Endodermal cell (in vitro differentiated cells): ENCODE measurements at places on chromosomes 16 and 17.

DNA sequence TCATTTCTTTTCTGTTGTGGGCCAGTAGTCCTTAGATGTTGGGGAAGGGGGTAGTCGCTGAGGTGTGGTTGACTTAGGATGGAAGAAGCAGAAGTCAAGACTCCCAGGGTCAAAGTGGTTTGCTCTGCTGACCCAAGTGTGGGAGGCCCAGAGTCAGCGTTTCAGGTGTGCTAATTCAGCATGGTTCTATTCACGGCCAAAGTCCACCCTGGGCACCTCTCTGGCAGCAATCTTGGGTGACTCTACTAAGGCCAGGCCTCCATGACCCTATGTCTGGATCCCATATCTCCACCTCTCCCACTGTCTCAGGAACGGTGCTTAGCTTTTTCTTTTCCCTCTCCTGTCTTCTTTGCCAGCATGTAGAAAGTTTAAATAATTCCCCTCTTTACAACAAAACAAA, 32.9 kb downstream of the MAPT start:
- no peak for DNase-seq
- no peaks in the 10 kb centered on the region for H3K36me3 ChIP-seq
- H3K4me3 ChIP-seq, result no peak overlapping the region
- H3K4me1 ChIP-seq, result no peaks in the 10 kb centered on the region
- peaks cover 6% of the 10 kb centered on the region for H3K27me3 ChIP-seq

GRCh38 chr17:31443386-31443785, 51.9 kb downstream of the RAB11FIP4 start:
- H3K36me3 ChIP-seq, result no peaks in the 10 kb centered on the region
- H3K27me3 ChIP-seq, result no peaks in the 10 kb centered on the region
- DNase-seq, result no peak
- no peak overlapping the region for H3K27ac ChIP-seq
- no peaks in the 10 kb centered on the region for H3K4me1 ChIP-seq

- H3K36me3 ChIP-seq, result peaks cover 29% of the 10 kb centered on the region
- H3K27me3 ChIP-seq, result no peaks in the 10 kb centered on the region
- peak overlapping the region; percentile 92 for H3K27ac ChIP-seq
Observed at GRCh38 chr17:75778861-75779249, 5.8 kb upstream of the UNK start.

DNA sequence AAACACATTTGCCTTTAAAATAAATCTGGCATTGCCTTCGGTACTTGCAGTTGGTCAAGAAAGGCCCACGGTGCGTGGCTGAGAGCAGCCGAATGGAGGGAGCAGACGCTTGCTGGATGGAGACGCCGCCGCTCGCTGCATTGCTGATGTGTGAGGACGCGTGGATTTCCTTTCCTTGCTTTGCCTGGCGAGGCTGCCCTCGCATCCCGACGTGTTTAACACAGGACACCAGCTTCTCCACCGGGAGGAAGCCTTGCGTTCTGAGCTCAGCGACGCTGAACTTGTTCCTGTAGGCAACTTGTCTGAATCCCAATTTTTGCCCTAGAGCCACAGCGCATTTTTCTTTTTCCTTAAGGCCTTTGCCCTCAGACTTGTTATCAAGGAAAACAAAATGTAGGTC, 45.8 kb downstream of the COX4I1 start:
- H3K4me3 ChIP-seq, result no peak overlapping the region
- no peaks in the 10 kb centered on the region for H3K4me1 ChIP-seq
- no peaks in the 10 kb centered on the region for H3K27me3 ChIP-seq
- no peaks in the 10 kb centered on the region for H3K36me3 ChIP-seq
- DNase-seq, result no peak
- H3K27ac ChIP-seq, result no peak overlapping the region

DNA sequence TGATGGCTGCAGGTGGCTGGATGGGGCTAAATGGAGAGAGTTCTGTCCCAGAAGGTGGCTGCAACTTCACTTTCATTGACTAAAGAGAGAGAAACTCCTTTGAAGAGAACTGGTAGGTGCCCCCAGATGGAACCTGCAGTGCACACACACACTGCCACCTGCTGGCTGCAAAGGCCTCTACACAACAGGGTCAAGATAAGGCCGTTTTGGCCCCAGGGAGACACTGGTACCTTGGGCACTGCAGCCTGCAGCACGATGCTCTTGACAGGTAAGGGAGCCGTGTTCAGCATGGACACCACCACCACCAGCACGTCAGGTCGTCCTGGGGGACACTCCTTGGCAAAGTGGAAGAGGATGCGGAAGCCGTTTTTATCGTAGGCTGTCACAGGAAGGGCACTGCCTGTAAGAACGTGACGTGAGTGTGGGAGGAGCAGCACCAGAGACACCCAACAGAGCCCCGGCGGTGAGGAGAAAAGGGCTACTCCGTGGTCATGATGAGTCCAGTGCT, 22.7 kb downstream of the GGA3 start:
- H3K4me1 ChIP-seq, result peaks cover 3% of the 10 kb centered on the region
- H3K27me3 ChIP-seq, result no peaks in the 10 kb centered on the region
- DNase-seq, result peak; percentile 92

GRCh38 chr16:64982581-64982980, 139.3 kb downstream of the CDH11 start:
- H3K27ac ChIP-seq, result no peak overlapping the region
- DNase-seq, result no peak
- no peak overlapping the region for H3K4me3 ChIP-seq
- no peaks in the 10 kb centered on the region for H3K36me3 ChIP-seq

GRCh38 chr16:30753596-30753995, 5.4 kb downstream of the PHKG2 start:
- H3K4me1 ChIP-seq, result no peaks in the 10 kb centered on the region
- H3K27me3 ChIP-seq, result no peaks in the 10 kb centered on the region
- H3K4me3 ChIP-seq, result no peak overlapping the region

- peaks cover 11% of the 10 kb centered on the region for H3K4me1 ChIP-seq
- no peak overlapping the region for H3K27ac ChIP-seq
- no peaks in the 10 kb centered on the region for H3K27me3 ChIP-seq
- H3K4me3 ChIP-seq, result no peak overlapping the region
- H3K36me3 ChIP-seq, result peaks cover 19% of the 10 kb centered on the region
- peak; percentile 68 for DNase-seq
Observed at GRCh38 chr16:31453255-31454204, 5.8 kb upstream of the ARMC5 start.

GRCh38 chr16:55421226-55421625, 57.8 kb upstream of the MMP2 start:
- H3K4me1 ChIP-seq, result no peaks in the 10 kb centered on the region
- H3K4me3 ChIP-seq, result no peak overlapping the region
- no peaks in the 10 kb centered on the region for H3K36me3 ChIP-seq
- peaks cover 15% of the 10 kb centered on the region for H3K27me3 ChIP-seq
- no peak for DNase-seq
- no peak overlapping the region for H3K27ac ChIP-seq

DNA sequence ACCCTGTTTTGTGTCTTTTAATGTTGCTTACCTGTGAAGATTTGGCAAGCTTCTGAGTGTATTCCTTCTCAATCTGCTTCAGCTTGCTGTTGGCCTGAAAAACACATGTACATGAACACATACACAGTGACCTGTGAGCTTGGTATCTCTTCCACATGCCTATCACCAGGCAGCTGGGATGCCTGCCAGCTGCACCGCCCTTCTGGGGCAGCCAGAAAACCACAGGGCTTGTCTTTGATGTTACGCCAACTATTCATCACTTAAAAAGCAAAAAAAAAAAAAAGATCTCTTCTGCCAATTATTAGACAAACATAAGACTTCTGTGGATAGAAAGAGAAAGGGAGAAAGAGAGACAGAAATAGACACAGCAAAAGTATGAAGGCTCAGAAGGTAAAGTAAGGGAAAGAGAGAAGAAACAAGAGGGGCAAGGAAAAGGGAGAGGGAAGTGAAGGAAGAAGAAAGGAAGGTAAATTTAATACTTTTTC, 189.2 kb upstream of the AXIN2 start:
- H3K4me3 ChIP-seq, result no peak overlapping the region
- H3K27ac ChIP-seq, result no peak overlapping the region
- DNase-seq, result no peak
- H3K4me1 ChIP-seq, result no peaks in the 10 kb centered on the region

DNA sequence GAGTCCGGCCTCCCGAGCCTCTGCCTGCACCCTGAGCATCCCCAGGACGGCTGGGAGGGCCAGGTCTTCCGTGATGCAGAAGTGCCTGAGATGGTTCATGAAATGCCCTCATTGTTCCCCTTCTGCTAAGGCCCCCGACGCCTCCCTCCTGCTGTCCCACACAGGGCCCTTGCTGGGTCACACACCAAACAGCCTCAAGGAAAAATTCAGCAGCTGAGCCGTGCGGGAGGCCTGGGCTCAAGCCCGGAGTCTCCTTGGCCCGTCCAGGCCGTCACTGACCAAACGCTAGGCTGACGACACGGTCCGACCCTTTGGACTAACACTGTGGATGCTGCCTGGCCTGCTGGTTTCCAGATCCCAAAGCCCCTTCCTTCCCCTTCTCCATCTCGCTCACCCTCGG, 90.2 kb downstream of the RTN4RL1 start:
- H3K27ac ChIP-seq, result no peak overlapping the region
- H3K4me1 ChIP-seq, result peaks cover 3% of the 10 kb centered on the region
- H3K36me3 ChIP-seq, result no peaks in the 10 kb centered on the region
- no peak overlapping the region for H3K4me3 ChIP-seq

GRCh38 chr16:30151091-30151490, 28.1 kb upstream of the MAPK3 start:
- no peaks in the 10 kb centered on the region for H3K4me1 ChIP-seq
- H3K36me3 ChIP-seq, result no peaks in the 10 kb centered on the region
- DNase-seq, result no peak
- no peak overlapping the region for H3K27ac ChIP-seq
- no peak overlapping the region for H3K4me3 ChIP-seq

- no peak overlapping the region for H3K27ac ChIP-seq
- H3K36me3 ChIP-seq, result peaks cover 96% of the 10 kb centered on the region
- H3K27me3 ChIP-seq, result no peaks in the 10 kb centered on the region
Observed at GRCh38 chr16:58588406-58588805, 41.2 kb downstream of the CNOT1 start.

- no peaks in the 10 kb centered on the region for H3K27me3 ChIP-seq
- H3K27ac ChIP-seq, result no peak overlapping the region
- H3K36me3 ChIP-seq, result no peaks in the 10 kb centered on the region
- H3K4me3 ChIP-seq, result no peak overlapping the region
- H3K4me1 ChIP-seq, result peaks cover 6% of the 10 kb centered on the region
Observed at GRCh38 chr17:28412099-28412498, 6.1 kb upstream of the SLC46A1 start.

DNA sequence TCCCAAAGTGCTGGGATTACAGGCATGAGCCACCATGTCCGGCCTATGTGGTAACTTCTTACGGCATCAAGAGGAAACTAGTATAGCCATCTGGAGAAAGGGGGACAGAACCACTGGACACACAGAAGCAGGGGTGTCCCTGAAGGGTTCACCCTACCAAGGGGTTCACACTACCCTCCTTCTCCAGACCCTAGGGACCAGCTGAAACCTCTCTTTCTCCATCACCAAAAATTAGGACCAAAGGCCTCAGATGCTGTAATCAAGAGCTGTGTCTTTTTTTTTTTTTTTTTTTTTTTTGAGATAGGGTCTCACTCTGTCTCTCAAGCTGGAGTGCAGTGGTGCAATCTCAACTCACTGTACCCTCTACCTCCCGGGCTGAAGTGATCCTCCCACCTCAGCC, 33.2 kb downstream of the ZFHX3 start:
- H3K27ac ChIP-seq, result no peak overlapping the region
- peak; percentile 11 for DNase-seq
- no peak overlapping the region for H3K4me3 ChIP-seq
- H3K4me1 ChIP-seq, result no peaks in the 10 kb centered on the region
- no peaks in the 10 kb centered on the region for H3K36me3 ChIP-seq

GRCh38 chr16:28172336-28172735, 39.4 kb downstream of the XPO6 start:
- H3K27ac ChIP-seq, result no peak overlapping the region
- peaks cover 4% of the 10 kb centered on the region for H3K4me1 ChIP-seq

DNA sequence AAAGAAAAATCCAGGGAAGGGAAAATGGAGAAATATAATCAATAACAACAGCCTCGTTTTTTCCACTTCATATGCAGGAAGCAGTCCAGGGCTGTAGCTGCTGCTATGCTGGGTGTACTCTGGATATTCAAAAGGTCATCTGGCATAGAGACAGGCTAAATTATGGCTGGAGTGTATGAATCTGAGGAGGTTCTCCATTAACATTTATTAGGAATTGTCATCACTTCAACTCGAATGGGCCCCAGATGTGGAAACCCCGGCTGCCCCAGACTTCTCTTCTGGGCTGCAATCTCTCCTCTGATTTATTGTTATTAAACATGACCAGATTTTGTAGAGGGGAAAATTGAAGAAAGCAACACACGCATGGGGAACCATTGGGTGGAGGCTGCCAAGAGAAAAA, 33.5 kb upstream of the SKAP1 start:
- no peak overlapping the region for H3K4me3 ChIP-seq
- H3K27me3 ChIP-seq, result peaks cover 65% of the 10 kb centered on the region
- H3K27ac ChIP-seq, result no peak overlapping the region
- no peaks in the 10 kb centered on the region for H3K36me3 ChIP-seq

- peak; percentile 94 for DNase-seq
- no peaks in the 10 kb centered on the region for H3K4me1 ChIP-seq
- no peak overlapping the region for H3K27ac ChIP-seq
- H3K36me3 ChIP-seq, result no peaks in the 10 kb centered on the region
- peaks cover 98% of the 10 kb centered on the region for H3K27me3 ChIP-seq
- H3K4me3 ChIP-seq, result peak overlapping the region; percentile 80
Observed at GRCh38 chr17:61411261-61412142, 11.9 kb downstream of the TBX2 start.

GRCh38 chr16:54582631-54583250, 296.2 kb upstream of the IRX3 start:
- H3K36me3 ChIP-seq, result no peaks in the 10 kb centered on the region
- no peak for DNase-seq
- no peak overlapping the region for H3K4me3 ChIP-seq
- peaks cover under 1% of the 10 kb centered on the region for H3K4me1 ChIP-seq
- peaks cover 10% of the 10 kb centered on the region for H3K27me3 ChIP-seq

DNA sequence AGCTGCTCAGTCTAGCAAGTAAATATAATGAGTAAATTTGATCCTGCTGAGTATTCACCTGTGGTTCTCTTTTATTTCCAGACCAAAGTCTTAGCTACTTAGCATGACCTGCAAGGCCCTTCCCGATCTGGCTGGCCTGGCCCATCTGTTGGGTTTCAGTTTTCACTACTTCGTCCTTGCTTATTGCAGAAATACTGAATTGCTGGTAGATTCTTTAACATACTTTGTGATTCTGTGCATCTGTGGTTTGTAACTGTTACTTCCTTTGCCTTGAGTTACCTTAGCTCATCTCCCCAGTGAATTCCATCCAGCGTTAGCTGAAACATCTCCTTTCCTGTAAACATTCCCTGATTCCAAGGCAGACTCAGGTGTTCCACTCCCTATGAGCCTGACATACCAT, 131.1 kb downstream of the PHKB start:
- H3K36me3 ChIP-seq, result peaks cover 26% of the 10 kb centered on the region
- DNase-seq, result no peak
- no peak overlapping the region for H3K27ac ChIP-seq
- no peak overlapping the region for H3K4me3 ChIP-seq
- H3K27me3 ChIP-seq, result no peaks in the 10 kb centered on the region
- no peaks in the 10 kb centered on the region for H3K4me1 ChIP-seq
